PC-9 (cell line): ENCODE measurements at places on chromosomes 5 and 9. TPM values are rescaled to one million over a fixed set of nuclear protein-coding genes. Genes with fewer than 3 reads are reported as not detected.

ROR2 gene
- total RNA-seq = not detected in 2 replicates

FKBP15 gene
- total RNA-seq = 23.3 and 33.5 TPM in 2 replicates

RANBP17 gene
- total RNA-seq = 14.5 and 17.0 TPM in 2 replicates

SPINK13 gene
- total RNA-seq = not detected in 2 replicates

GRCh38 chr5:103208460-103208859 is 50.1 kb upstream of the MACIR start:
- DNase-seq = no peak

GRCh38 chr5:54470128-54470527 is 14.6 kb downstream of the HSPB3 start:
- DNase-seq = no peak
